Body of pancreas (tissue), 4 donors: ENCODE measurements at places on chromosomes 3 and 15. TPM values are rescaled to one million over a fixed set of nuclear protein-coding genes. Genes with fewer than 3 reads are reported as not detected.

GRCh38 chr15:43771816-43772215 is 5.0 kb downstream of the ELL3 start:
- DNase-seq = no peak
- no peak overlapping the region for H3K27ac ChIP-seq
- peaks cover 16% of the 10 kb centered on the region for H3K4me1 ChIP-seq
- H3K4me3 ChIP-seq = no peak overlapping the region
- no peaks in the 10 kb centered on the region for H3K27me3 ChIP-seq
- H3K36me3 ChIP-seq = peaks cover 35% of the 10 kb centered on the region

DNA sequence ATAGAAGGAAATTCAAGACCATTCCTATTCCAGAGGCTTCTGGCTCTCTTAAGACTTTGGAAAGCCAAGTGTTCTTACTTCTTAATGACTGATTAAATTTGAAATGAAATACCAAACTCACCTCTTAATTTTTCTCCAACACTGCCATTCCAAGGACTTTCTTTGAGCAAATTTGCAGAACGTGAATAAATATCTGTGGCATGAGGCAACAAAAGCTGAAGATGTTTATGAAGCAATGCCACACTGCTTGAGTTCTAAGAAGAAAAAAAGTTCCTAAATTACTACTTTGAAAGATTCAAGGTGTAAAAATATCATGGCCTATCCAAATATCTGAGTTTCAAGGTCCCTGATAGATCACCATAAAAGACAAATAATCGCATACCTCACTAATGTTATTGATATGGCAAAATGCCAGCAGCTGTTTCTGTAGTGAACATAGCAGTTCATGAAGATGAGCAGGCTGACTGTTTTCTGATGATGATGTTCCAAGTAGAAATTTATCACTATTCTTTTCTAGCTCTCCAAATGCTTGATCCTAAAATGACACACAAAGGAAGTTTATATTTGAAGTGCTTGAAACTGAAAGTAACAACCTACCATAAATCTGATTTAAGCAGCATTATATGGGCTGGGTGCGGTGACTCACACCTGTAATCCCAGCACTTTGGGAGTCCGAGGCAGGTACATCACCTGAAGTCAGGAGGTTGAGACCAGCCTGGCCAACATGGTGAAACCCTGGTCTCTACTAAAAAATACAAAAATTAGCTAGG is 104.4 kb downstream of the HERC1 start:
- no peak overlapping the region for H3K27ac ChIP-seq
- H3K4me3 ChIP-seq = no peak overlapping the region
- no peaks in the 10 kb centered on the region for H3K27me3 ChIP-seq
- peaks cover 25% of the 10 kb centered on the region for H3K4me1 ChIP-seq
- H3K36me3 ChIP-seq = peaks cover 9% of the 10 kb centered on the region

DNA sequence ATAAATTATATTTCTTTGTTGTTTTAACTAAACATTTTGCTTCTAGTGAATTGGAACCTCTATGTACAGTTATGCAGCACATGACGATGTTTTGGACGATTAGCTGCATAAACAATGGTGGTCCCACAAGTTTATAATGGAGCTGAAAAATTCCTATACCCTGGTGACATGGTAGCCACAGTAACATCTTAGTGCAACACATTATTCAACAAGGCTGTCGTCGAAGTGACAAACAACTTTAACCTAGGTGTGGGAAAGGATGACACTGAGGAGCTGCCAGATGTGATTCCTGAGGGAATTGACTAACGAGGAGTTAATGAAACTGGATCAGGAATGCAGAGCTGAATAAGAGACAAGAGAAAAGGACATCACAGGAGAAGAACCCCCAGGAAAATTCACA is 588.9 kb upstream of the EPHA6 start:
- no peaks in the 10 kb centered on the region for H3K27me3 ChIP-seq
- H3K36me3 ChIP-seq = no peaks in the 10 kb centered on the region
- H3K4me3 ChIP-seq = no peak overlapping the region

DNA sequence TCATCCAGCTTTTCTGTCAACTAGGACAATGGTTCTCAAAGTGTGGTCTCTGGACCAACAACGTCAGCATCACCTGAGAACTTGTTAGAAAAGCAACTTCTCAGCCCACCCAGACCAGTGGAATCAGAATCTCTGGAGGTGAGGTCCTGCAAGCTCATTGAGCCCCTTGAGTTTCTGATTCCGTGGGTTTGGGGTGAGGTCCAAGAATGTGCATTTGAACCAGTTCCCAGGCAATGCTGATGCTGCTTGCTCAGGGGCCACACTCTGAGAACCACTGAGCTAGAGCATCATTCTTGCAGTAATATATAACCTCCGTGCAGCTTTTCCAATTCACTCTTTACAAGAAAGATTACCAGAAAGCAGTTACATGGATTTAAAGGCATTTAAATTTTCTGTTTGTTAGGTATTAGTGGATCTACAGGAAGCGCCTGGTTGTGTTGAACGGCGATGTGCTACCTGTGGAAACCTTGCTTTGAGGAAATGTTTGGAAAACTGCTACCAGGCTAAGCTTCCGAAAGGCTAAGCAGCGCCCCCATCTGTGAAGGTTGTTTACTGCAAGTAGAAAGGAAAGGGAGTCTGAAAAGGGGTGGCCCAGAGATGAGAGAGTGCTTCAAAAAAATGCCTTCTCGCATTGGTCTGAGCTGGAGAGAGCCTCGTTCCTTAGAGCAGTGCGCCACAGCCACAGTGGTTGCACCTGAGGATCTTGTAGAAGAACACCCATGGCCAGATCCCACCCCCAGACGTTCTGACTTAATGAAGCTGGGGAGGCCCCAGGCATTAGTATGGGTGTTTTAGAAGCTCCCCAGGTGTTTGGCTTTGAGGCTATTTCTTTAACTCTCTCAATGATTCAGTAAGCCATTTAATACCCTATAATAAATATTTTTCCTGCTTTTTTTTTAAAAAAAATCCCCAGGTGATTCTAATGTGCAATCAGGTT is 50.0 kb downstream of the RLBP1 start:
- H3K36me3 ChIP-seq = peaks cover 9% of the 10 kb centered on the region
- no peak overlapping the region for H3K27ac ChIP-seq
- peak; percentile 77 for DNase-seq
- H3K27me3 ChIP-seq = no peaks in the 10 kb centered on the region

Gene UQCRC1
- total RNA-seq = 161 TPM

Gene NUP210
- 16.3 TPM for total RNA-seq

Gene PTX3
- 13.5 TPM for total RNA-seq

Gene GNAT1
- total RNA-seq = not detected
